Mononuclear cell (primary cell): ENCODE measurements at places on chromosomes 12 and 14. TPM values are rescaled to one million over a fixed set of nuclear protein-coding genes. Genes with fewer than 3 reads are reported as not detected.

Gene OAS2
- 22.2 TPM for total RNA-seq

Gene PMCH
- total RNA-seq, result not detected

Gene SDR9C7
- not detected for total RNA-seq

Gene KRT71
- total RNA-seq, result not detected

Gene ITGA7
- total RNA-seq, result 2.0 TPM

Gene GPN3
- total RNA-seq, result 3.6 TPM

Gene RAD51B
- 21.4 TPM for total RNA-seq

Gene KRT83
- not detected for total RNA-seq

Gene CPNE6
- not detected for total RNA-seq

Gene PTHLH
- total RNA-seq, result not detected

Gene NRIP2
- total RNA-seq, result not detected

Gene CLECL1
- 4.4 TPM for total RNA-seq

Gene MIP
- total RNA-seq, result not detected

Gene BIN2
- 211 TPM for total RNA-seq

Gene MANSC4
- not detected for total RNA-seq

Gene GLIPR1
- total RNA-seq, result 92.7 TPM

Gene RPL36AL
- 324 TPM for total RNA-seq

Gene SLC2A13
- 4.4 TPM for total RNA-seq

Gene TUNAR
- total RNA-seq, result 0.21 TPM

Gene PPP1R1A
- not detected for total RNA-seq

Gene INSM2
- not detected for total RNA-seq

Gene FOXG1
- total RNA-seq, result not detected

Gene SLC22A17
- total RNA-seq, result 5.6 TPM

Gene AQP6
- total RNA-seq, result not detected

Gene ACYP1
- 3.5 TPM for total RNA-seq

Gene LIN7A
- total RNA-seq, result 6.1 TPM

Gene CDH24
- total RNA-seq, result 0.63 TPM

Gene TAS2R31
- total RNA-seq, result 3.9 TPM

Gene RERG
- not detected for total RNA-seq
